ENCODE measurements at places on chromosomes 2 and 18. TPM values are rescaled to one million over a fixed set of nuclear protein-coding genes. Genes with fewer than 3 reads are reported as not detected.

FABP1 gene
- total RNA-seq: not detected

STAT1 gene
- total RNA-seq: 156 TPM

SNORC gene
- total RNA-seq: 2.2 TPM

FOXI3 gene
- not detected for total RNA-seq

SNX17 gene
- total RNA-seq: 141 TPM

SKOR2 gene
- not detected for total RNA-seq

SLC30A3 gene
- not detected for total RNA-seq

CYS1 gene
- total RNA-seq: 0.14 TPM

LTBP1 gene
- 265 TPM for total RNA-seq

Data from placental pericyte (primary cell).